ENCODE measurements at places on chromosomes 1 and 21.
A peak's percentile ranks its signal among the peaks of the same experiment; 100 is the strongest.

- H3K27ac ChIP-seq = no peak overlapping the region
- H3K27me3 ChIP-seq = no peaks in the 10 kb centered on the region
- H3K4me1 ChIP-seq = no peaks in the 10 kb centered on the region
- H3K4me3 ChIP-seq = no peak overlapping the region
- DNase-seq = no peak
- no peaks in the 10 kb centered on the region for H3K36me3 ChIP-seq
Observed at GRCh38 chr1:217053676-217054075, 330.4 kb upstream of the ESRRG start.

DNA sequence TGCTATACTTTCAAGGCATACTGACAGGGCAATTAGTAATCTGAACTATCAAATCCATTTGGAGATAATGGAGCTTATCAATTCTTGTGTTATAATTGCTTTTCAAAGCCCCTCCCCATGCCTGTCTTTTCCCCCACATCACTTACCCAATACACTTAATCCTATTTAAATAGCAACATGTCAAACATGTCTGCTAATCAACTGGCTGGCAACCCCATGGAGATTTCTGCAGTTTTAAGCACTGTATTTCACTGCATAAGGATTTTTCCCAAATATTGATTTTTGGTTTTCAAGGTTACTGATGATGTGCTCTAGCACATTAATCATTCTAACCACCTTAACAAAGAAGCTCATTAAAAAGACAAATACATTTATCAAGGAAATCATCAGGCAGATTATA is 800.3 kb downstream of the PLA2G4A start:
- no peak for DNase-seq
- H3K27ac ChIP-seq = no peak overlapping the region
- no peaks in the 10 kb centered on the region for H3K27me3 ChIP-seq
- H3K36me3 ChIP-seq = no peaks in the 10 kb centered on the region

- H3K36me3 ChIP-seq = no peaks in the 10 kb centered on the region
- no peaks in the 10 kb centered on the region for H3K4me1 ChIP-seq
- no peak overlapping the region for H3K4me3 ChIP-seq
- H3K27me3 ChIP-seq = no peaks in the 10 kb centered on the region
Observed at GRCh38 chr1:113302636-113303035, 87.7 kb upstream of the MAGI3 start.

GRCh38 chr1:45356186-45356585 is 15.9 kb upstream of the MUTYH start:
- no peak overlapping the region for H3K27ac ChIP-seq
- no peak for DNase-seq
- no peaks in the 10 kb centered on the region for H3K36me3 ChIP-seq
- no peaks in the 10 kb centered on the region for H3K27me3 ChIP-seq
- no peaks in the 10 kb centered on the region for H3K4me1 ChIP-seq

DNA sequence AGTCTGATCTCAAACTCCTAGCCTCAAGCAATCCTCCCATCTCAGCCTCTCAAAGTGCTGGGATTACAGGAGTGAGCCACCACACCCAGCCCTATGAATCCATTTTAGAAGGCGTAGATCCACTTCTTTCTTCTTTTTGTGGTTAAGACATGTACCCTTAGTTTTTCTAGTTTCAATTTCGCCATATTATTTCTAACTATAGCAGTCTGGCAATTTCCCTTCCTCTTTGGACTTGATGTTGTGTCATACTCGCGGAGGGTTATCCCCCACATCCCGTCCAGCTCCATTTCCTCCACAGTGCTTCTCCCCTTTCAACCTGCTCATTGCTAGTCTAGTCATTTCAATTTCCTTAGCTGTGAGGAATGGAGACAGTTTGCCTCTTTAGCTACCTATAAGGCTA is 5.2 kb upstream of the LRRC8D start:
- no peaks in the 10 kb centered on the region for H3K36me3 ChIP-seq
- H3K4me3 ChIP-seq = no peak overlapping the region
- H3K4me1 ChIP-seq = peaks cover 6% of the 10 kb centered on the region
- H3K27me3 ChIP-seq = no peaks in the 10 kb centered on the region

GRCh38 chr21:15442743-15443469 is 286.9 kb upstream of the USP25 start:
- H3K4me1 ChIP-seq = no peaks in the 10 kb centered on the region
- DNase-seq = no peak
- no peak overlapping the region for H3K4me3 ChIP-seq
- H3K27me3 ChIP-seq = no peaks in the 10 kb centered on the region
- no peak overlapping the region for H3K27ac ChIP-seq

- peaks cover 15% of the 10 kb centered on the region for H3K4me1 ChIP-seq
- no peak overlapping the region for H3K27ac ChIP-seq
- H3K4me3 ChIP-seq = no peak overlapping the region
- H3K36me3 ChIP-seq = no peaks in the 10 kb centered on the region
- DNase-seq = peak; percentile 5
Observed at GRCh38 chr1:40032240-40032891, 8.2 kb upstream of the CAP1 start.

DNA sequence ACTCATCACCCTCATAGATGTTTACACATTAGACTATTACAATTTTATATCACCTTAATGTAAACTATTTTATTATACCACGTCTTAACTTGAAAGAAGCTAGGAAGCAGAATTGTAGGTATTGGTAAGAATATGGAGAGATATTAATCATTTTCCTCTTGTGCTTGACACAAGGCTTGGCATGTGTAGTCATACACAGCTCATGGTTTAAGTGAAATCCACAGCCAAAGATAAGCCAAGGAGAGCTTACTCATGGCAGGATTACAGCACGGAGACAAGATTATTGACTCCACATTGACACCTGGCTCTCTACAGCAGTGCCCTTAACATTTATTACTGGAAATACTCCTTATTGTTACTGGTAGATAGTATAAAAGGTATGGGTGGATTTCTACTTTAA is 68.4 kb upstream of the ADGRL4 start:
- H3K27ac ChIP-seq = no peak overlapping the region
- no peak overlapping the region for H3K4me3 ChIP-seq
- no peaks in the 10 kb centered on the region for H3K36me3 ChIP-seq
- no peaks in the 10 kb centered on the region for H3K4me1 ChIP-seq
- DNase-seq = no peak

- H3K27ac ChIP-seq = no peak overlapping the region
- no peak overlapping the region for H3K4me3 ChIP-seq
- H3K4me1 ChIP-seq = no peaks in the 10 kb centered on the region
- no peaks in the 10 kb centered on the region for H3K27me3 ChIP-seq
- DNase-seq = no peak
Observed at GRCh38 chr1:186869526-186870228, 40.9 kb downstream of the PLA2G4A start.

DNA sequence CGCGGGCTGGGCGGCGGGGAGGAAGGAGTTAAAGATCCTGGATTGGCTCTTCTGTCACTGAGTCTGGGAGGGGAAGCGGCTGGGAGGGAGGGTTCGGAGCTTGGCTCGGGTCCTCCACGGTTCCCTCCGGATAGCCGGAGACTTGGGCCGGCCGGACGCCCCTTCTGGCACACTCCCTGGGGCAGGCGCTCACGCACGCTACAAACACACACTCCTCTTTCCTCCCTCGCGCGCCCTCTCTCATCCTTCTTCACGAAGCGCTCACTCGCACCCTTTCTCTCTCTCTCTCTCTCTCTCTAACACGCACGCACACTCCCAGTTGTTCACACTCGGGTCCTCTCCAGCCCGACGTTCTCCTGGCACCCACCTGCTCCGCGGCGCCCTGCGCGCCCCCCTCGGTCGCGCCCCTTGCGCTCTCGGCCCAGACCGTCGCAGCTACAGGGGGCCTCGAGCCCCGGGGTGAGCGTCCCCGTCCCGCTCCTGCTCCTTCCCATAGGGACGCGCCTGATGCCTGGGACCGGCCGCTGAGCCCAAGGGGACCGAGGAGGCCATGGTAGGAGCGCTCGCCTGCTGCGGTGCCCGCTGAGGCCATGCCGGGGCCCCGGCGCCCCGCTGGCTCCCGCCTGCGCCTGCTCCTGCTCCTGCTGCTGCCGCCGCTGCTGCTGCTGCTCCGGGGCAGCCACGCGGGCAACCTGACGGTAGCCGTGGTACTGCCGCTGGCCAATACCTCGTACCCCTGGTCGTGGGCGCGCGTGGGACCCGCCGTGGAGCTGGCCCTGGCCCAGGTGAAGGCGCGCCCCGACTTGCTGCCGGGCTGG is at the start of gene NPR1:
NPR1 (plus strand) TSS at position 170 of the 818 bp plus-strand sequence; CDS start at position 591, 421 bp downstream.
- no peak within 1 kb of the TSS for H3K27ac ChIP-seq
- DNase-seq = no peak
- no peaks in the 10 kb centered on the region for H3K36me3 ChIP-seq
- peak within 1 kb of the TSS; percentile 56 for H3K4me3 ChIP-seq
- peaks cover 32% of the 10 kb centered on the region for H3K27me3 ChIP-seq

- no peak overlapping the region for H3K27ac ChIP-seq
- DNase-seq = no peak
- H3K36me3 ChIP-seq = no peaks in the 10 kb centered on the region
- no peak overlapping the region for H3K4me3 ChIP-seq
Observed at GRCh38 chr1:224784265-224785039, 145.0 kb upstream of the DNAH14 start.

DNA sequence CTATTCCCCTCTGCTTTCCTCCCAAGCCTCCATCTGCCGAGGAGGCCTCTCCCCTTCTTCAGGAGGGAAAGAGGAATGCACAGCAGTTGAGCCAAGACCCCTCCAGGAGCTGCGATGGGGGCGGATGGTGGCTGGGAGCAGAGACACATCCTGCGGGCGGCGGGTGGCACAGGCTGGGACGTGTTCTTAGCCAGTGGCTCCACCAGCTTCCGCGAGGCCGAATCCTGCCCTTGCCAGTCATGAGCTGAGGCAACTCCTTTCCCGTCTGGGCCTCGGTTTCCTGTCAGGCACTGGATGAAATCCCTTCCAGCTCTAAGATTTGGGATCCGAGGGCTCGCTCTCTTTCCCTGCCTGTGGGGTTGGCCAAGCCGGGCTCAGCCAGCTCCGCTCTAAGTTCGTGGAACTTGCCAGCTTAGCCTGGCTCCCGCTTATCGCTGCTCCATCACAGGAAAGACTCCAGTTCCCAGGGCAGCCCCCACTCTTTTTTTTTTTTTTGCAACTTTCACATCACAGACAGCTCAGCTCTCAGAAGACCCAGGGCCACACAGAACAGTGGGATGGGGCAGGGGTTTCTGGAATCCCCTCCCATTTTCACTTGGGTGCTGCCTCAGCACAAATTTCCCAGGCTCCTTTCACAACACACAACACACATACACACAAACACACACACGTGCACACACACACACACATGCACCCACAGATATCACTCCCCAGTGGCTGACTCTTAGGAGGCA is 506 bp downstream of the MYOM3 start:
- no peaks in the 10 kb centered on the region for H3K36me3 ChIP-seq
- no peak overlapping the region for H3K27ac ChIP-seq
- H3K4me3 ChIP-seq = no peak overlapping the region
- H3K4me1 ChIP-seq = peaks cover 6% of the 10 kb centered on the region
- no peak for DNase-seq

GRCh38 chr1:7223334-7224080 is 438.3 kb downstream of the CAMTA1 start:
- H3K27me3 ChIP-seq = no peaks in the 10 kb centered on the region
- no peaks in the 10 kb centered on the region for H3K4me1 ChIP-seq
- no peak overlapping the region for H3K27ac ChIP-seq

- no peak for DNase-seq
- no peak overlapping the region for H3K27ac ChIP-seq
- peaks cover 3% of the 10 kb centered on the region for H3K4me1 ChIP-seq
- no peak overlapping the region for H3K4me3 ChIP-seq
- no peaks in the 10 kb centered on the region for H3K36me3 ChIP-seq
Observed at GRCh38 chr1:53391982-53392381, 64.1 kb upstream of the LRP8 start.

DNA sequence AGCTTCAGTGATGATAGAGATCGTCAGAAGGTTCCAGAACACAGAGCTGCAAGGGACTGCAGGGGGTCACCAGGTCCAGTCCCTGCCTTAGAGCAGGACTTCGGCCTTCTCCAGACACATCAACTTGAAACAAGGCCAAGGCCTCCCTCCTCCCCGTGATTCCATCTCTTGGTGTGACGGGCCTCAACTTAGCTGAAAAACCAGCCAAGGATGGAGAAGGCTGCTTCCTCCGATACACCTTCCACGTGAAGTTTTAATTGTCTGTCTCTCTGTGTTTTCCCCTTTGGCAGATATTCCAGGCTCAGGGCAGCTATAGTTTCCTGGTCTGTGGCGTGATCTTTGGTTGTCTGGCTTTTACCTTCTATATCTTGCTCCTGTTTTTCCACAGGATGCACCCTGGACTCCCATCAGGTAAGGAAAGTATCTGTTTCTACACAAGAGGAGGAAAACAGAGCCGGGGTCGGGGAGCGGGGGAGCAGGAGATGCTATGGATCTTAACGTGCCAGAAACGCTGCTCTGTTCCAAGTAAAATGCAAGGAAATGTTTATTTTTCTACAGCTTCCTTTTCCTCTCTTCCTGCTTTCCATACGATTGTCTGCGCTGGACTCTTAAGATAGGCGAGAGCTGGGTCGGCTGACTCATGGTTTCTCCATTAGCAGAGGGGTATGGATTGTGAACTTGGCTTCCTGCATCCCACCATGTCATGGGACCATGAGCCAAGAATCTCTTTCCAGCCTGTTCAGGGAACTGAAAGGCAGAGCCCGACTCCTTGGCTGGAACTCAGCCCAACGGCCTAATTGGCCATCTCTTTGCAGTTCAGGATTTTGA is 32.8 kb downstream of the ELK4 start:
- no peaks in the 10 kb centered on the region for H3K27me3 ChIP-seq
- peaks cover 16% of the 10 kb centered on the region for H3K36me3 ChIP-seq
- H3K4me3 ChIP-seq = no peak overlapping the region

GRCh38 chr21:45234127-45234526 is 53.6 kb downstream of the POFUT2 start:
- DNase-seq = no peak
- H3K27ac ChIP-seq = no peak overlapping the region
- H3K27me3 ChIP-seq = no peaks in the 10 kb centered on the region
- H3K4me3 ChIP-seq = no peak overlapping the region

DNA sequence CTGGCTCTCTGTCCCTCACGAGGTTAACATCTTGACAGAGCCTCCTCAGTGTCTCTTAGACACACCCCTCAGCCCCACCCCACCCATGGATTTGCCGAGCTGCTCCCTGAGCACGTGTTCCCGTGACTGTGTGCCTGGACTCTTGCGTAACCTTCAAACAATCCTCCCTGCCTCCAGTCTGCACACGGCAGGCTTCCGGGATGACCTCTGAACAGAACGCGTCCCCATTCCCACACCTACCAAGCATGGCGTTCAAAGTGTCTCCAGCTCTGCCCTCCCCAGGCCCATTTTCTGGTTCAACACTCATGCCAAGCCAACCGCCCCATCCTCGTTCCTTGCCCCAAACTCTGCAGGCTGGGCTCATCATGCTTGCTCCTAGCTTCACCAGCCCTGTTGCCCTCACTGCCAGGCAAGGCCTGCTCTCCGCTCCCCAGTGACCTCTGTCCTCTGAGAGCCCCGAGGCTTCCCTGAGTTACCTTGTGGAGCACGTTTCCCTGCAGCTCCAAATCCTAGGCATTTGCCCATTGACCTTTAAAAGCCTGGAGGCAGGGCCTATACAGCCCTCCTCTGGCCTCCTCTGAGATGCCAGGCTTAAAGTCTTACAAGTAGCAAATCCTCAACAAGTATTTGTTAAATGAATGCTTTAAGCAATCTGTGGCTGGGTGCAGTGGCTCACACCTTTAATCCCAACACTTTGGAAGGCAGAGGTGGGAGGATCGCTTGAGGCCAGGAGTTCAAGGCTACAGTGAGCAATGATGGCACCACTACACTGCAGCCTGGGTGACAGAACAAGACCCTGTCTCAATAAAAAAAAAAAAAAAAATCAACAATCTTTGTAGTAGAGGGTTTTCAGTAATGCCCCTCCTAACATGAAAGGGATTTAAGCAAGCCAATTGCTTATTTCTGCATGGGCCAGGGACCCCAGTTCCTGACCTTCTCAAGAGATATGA is 5.0 kb downstream of the AGT start:
- no peaks in the 10 kb centered on the region for H3K27me3 ChIP-seq
- no peaks in the 10 kb centered on the region for H3K4me1 ChIP-seq
- H3K36me3 ChIP-seq = no peaks in the 10 kb centered on the region
- no peak overlapping the region for H3K27ac ChIP-seq
